ENCODE measurements at places on chromosomes 5 and 9.

GRCh38 chr5:85868070-85868469 is 749.7 kb upstream of the COX7C start:
- DNase-seq, result no peak

DNA sequence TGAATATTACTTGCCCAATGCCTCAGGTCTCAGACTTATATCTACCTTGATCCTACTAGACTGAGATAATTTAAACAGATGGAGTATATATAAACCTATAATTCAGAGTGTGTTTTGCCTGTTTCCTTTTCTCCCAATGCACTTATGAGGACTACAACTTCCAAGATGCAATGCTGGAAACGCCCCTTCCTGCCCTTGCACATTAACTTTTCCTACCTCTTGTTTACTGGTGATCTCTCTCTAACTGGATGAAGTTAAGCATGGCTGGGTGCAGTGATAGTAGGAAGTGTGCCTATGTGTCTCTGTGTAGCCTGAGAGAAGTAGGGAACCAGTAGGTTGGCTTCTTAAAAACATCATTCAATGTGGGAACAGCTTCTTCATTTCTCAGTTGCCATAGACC is 115.2 kb downstream of the SVEP1 start:
- no peak for DNase-seq

DNA sequence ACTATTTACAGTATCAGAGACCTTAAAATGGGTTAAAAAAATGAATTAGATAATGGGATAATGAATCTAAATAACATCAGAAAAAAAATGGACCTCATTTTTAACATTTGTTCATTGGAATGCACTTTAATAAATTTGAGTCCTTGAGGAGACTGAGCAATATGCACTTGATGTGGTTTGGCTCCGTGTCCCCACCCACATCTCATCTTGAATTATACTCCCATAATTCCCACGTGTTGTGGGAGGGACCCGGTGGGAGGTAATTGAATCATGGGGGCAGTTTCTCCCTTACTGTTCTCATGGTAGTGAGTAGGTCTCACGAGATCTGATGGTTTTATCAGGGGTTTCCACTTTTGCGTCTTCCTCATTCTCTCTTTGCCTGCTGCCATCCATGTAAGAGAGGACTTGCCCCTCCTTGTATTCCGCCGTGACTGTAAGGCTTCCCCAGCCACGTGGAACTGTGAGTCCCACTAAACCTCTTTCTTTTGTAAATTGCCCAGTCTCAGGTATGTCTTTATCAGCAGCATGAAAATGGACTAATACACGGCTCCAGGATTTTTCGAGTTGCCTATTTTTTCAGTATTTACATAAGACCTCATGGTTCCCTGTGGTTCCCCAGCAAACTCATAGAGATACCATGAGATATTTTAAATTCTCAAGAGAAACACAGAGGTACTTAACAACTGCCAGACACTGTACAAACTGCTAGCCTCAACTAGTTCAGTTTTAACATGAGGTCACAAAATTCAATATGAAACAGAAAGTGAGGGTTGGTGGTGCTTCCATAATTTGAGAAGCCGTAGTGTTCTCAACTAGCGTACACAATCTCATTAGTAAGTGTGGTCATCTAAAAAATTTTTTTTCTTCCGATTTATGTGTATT is 128.3 kb downstream of the TLE1 start:
- DNase-seq, result no peak

DNA sequence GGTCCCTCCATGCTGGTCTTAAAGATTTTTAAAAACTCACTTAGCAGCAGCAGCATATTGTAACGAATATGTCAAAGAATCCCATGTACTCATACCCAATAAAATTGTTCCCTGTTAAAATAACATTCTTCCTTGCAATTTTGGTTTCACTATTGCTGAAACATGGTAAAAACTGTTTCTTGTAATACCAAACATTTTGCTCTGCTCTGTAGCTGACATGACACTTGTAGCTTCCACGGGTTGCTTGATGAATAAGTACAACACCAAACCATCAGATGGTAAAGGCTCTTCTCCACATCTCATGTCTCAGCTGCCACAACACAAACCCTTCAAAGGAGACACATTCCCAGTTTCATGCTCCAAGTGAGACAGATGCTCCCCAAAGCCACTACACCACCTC is 180.7 kb upstream of the PTGER4 start:
- no peak for DNase-seq

DNA sequence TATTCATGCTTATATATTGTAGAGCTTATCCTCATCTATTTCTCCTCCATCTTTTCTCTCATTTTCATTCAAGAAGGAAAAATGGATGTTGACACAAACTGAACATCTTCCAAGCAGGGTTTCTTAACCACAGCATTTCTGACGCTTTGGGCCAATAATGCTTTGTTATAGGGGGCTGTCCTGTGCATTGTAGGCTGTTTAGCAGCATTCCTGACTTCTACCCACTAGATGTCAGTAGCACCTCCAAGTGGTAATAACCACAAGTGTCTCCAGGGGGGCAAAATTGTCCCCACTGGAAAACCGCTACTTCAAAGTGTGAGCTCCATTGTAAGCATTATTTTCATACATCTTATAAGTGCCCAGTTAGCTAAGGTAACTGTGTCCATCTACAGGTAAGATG is 2.6 kb upstream of the TXNDC8 start:
- DNase-seq, result no peak

DNA sequence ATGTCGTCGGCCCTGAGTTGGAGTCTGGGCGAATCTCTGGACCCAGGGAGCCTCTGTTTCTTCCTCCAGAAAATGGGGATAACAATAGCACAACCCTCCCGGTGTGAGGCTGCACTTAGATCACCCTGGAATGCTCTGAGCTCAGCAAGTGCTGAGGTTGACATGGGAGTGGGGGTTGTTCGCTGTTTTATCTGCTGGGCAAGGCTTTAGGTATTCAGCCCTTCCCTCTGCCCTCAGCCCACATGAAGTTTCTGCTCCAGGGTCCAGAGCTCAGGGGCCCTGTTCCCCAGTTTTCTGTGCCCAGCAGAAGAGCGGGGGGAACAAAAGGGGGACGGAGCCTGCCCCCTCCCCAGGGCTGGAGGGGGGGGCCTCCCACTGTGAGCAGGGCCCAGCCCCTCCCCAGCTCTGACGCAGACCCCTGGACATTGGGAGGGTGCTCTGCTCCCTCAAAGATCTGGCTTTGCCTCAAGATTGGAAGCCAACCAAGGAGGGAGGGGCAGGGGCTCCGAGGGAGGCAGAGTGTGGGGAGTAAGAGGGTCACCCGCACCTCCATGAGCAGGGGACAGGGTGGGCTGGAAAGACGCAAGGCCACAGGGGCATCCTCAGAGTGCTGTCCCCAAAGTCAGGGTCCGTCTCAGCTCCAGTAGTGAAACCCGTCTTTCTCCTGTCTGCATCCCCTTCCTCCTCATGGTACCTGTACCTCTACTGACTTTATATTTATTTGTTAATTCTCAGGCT is 215.6 kb downstream of the C9orf50 start:
- DNase-seq, result no peak

DNA sequence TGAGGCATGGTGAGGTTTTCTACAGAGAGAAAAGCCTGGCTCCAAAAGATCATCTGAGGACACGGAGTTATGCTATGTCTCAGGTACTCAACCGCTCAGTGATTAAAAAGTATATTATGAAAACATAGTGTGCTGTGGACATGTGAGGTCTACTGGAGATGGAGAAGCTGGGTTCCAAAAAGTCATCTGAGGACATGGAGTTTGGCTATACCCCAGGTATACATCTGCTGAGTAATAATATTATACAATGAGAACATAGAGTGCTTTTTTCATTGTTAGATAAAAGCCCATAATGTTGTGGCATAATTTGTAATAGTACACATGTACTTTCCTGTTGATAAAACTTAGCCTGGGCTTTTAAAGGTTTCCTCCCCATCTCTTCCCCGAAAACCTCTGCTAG is 70.7 kb upstream of the SHISAL2B start:
- no peak for DNase-seq

DNA sequence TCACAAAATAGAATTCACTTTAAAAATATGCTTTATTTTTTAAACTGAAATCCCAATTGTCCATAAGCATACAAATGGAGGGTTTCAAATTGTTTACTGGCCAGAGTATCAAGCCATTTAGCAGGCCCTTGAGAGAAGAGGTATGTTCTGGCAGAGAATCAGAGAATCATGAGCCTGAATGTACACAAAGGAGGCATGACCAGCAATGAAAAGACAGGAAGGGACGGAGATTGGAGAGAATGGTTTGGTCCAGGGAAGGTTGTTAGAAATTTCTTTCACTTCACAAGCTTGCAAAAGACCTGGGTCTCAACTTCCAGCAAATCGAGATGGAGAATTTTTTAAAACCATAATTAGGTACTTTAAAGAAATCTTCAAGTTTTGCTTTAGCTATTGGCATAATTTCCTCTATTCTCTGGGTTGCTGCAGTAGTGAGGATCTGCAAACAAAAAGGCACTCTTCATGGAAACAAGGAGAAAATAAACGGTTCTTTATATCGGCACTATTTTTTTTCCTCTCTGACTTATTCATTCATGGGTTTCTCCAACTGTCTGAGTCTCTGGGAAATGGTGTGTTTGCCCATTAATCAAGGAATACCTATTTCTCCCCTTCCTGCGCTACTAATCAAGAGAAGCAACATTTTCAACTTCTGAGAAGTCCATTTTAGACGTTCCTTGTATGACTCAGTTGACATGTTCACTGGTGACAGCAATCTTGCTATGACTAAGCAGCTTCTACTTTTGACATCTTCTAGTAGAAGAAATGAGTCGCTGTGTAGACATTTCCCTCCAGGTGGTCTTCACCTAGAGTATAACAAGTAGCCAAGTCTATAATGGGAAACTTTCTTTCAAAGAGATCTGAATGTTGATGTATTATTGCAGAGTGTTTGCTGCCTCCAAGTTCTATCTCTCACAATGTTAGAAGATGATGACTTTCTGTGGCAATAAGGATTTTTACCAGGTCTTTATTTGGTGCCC is 23.1 kb upstream of the ERCC6L2 start:
- DNase-seq, result no peak

- DNase-seq, result no peak
These were observed 67.9 kb downstream of the EPB41L4A start for GRCh38 chr5:112351225-112351624.

- DNase-seq, result no peak
These were observed 2.8 kb upstream of the RUSC2 start for GRCh38 chr9:35487081-35487480.

GRCh38 chr9:127065592-127065991 is 56.8 kb downstream of the ANGPTL2 start:
- no peak for DNase-seq

- DNase-seq, result no peak
These were observed 189.4 kb downstream of the CCDC192 start for GRCh38 chr5:127892467-127893207.

DNA sequence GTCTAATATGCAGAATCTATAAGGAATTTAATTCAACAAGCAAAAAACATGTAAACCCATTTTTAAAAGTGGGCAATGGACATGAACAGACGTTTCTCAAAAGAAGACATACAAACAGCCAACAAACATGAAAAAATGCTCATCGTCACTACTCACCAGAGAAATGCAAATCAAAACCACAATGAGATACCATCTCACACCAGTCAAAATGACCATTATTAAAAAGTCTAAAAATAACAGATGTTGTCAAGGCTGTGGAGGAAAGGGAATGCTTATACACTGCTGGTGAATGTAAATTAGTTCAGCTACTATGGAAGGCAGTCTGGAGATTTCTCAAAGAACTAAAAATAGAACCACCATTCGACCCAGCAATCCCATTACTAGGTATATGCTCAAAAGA is 3.1 kb upstream of the KLHL3 start:
- DNase-seq, result no peak

GRCh38 chr9:32424616-32425015 is 40.2 kb downstream of the ACO1 start:
- DNase-seq, result no peak
